LoVo (cell line): ENCODE measurements at places on chromosomes 1 and 21.

- DNase-seq: no peak
These were observed 54.1 kb downstream of the CD2 start for GRCh38 chr1:116808200-116808847.

GRCh38 chr1:9841460-9841859, 17.7 kb upstream of the CLSTN1 start:
- no peak for DNase-seq

- DNase-seq: peak; percentile 51
These were observed 705 bp downstream of the AIDA start for GRCh38 chr1:222711319-222712252.

- no peak for DNase-seq
These were observed 37.5 kb upstream of the SLAMF9 start for GRCh38 chr1:159991513-159991912.

DNA sequence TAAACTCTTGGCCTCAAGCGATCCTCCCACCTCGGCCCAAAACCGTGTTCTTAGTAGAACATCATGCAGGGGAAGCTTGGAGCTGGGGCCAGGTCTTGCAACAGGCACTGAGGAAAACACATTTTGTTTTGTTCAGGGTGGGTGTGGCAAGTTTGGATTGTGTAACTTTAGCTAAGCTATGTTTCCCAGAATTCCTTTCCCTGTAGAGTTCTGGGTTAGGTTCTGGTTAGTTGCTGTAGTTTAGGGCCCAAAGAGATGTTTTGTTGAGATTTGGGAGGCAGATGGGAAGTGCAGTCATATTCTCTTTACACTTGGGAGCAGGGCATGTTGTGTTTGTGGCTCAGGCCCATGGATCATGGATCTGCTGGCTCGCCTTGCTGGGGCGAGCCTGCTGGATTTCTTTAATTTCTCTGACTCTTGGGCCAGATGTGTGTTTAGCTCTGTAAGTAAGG, 24.0 kb downstream of the PLA2G5 start:
- no peak for DNase-seq

- no peak for DNase-seq
These were observed 32.9 kb downstream of the GRHL3 start for GRCh38 chr1:24351918-24352627.

GRCh38 chr1:182087719-182088350, 26.3 kb upstream of the ZNF648 start:
- DNase-seq: no peak

DNA sequence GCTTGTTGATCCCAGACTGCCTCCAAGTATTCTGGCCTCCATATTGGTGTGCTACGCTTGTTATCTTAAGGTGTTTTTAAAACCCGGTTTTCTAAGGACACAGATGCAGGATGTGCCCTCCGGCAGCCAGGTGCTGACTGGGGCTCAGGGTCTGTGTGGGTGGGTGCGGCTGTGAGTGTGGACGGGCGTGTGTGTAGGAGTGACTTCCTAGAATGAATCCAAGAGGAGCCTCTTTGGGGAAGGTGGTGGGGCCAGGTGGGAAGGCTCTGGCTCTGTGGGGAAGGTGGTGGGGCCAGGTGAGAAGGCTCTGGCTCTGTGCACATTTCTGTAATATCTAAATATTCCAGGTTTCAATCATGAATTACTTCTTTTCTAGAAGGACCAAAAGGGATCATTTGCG, 12.8 kb upstream of the TSPEAR start:
- DNase-seq: no peak

DNA sequence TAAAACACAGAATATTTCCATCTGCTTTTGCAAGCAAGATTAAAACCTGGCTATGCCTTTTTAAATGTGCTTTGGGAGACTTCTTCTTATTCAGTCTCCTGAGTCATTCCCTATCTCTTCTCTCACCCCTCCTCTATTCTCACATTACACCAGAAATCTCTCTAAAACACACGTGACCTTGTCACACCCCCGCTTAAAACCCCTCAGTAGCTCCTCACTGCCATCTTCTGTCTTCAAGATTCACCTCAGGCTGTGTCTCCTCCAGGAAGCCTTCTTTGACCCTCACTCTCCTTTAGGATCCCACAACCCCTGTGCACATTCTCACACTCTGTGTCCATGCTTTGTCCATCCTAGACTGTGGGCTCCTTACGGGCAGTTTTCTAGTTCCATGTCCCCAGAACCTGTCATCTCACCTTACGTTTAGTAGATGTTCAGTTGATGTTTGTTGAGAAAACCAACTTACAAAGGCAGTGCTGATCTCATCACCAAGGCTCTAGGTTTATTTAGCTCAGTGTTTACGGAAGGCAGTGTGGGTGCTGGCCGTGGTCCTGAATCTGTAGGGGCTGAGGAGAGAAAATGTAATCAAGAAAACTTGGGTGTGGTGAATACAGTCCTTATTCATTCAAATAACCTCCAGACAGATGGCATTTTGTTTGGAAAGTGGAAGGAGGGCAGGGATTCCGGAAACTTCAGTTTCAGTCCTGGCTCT, 143.5 kb downstream of the DMRTA2 start:
- DNase-seq: peak; percentile 26

GRCh38 chr1:233668146-233668724, 54.3 kb downstream of the KCNK1 start:
- DNase-seq: peak; percentile 23
